D721Med (cell line): ENCODE measurements at places on chromosomes 7 and 10.

- no peak for DNase-seq
These were observed 20.1 kb downstream of the NXPH1 start for GRCh38 chr7:8453535-8453934.

- no peak for DNase-seq
These were observed 64.3 kb downstream of the INSIG1 start for GRCh38 chr7:155361947-155362346.

DNA sequence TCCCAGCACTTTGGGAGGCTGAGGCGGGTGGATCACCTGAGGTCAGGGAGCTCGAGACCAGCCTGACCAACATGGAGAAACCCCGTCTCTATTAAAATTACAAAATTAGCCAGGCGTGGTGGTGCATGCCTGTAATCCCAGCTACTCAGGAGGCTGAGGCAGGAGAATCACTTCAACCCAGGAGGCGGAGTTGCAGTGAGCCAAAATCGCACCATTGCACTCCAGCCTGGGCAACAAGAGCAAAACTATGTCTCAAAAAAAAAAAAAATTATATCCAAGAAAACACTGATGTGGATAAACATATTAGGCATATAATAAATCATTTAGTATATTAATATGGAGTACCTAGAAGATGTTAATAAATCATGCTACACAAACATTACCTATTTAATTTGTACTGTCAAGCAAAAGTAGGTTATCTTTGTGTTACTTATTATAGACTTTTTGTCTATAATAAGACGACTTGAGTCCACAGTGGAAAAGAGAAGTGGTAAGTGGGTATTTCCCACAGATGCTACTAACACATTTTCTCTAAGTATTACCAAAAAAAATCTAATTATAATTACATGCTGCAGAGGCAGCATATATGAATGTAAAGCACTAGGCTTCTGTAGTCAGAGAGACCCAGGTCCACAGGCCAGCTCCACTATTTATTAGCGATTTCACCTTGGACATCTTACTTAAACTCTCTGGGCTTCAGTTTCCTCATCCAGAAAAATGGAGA lies 34.5 kb downstream of the DNMBP start:
- no peak for DNase-seq

DNA sequence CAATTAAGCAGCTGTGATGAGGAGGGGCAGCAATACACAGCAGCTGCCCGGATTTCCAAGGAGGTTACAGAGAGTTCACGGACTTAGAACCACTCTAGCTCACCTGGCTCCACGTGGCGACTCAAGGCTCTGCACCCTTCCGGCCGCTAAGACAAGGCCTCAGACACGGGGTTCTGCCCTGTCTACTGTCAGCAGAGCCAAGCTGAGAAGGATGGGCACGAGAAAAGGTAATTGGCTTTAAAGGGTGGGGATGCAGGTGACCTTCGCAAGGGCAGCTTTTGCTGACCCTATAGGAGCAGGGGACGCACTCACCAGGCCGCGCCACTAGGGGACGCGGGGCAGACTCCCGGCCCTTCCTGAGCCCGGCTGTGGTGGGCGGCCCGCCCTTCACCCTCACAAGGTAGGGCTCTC lies 152.4 kb downstream of the KIF20B start:
- no peak for DNase-seq

DNA sequence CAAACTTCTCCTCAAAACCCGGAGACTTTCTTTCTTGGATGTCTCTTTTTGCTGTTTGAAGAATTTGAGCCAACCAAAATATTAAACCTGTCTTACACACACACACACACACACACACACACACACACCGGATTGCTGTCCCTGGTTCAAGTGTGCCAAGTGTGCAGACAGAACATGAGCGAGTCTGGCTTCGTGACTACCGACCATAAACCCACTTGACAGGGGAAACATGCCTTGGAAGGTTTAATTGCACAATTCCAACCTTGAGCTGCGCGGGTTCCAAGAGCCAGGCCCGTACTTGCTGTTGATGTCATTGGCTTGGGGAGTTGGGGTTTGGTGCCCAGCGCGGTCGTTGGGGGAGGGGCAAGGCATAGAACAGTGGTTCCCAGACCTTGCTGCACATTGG lies 1.7 kb downstream of the EGFR start:
- no peak for DNase-seq

DNA sequence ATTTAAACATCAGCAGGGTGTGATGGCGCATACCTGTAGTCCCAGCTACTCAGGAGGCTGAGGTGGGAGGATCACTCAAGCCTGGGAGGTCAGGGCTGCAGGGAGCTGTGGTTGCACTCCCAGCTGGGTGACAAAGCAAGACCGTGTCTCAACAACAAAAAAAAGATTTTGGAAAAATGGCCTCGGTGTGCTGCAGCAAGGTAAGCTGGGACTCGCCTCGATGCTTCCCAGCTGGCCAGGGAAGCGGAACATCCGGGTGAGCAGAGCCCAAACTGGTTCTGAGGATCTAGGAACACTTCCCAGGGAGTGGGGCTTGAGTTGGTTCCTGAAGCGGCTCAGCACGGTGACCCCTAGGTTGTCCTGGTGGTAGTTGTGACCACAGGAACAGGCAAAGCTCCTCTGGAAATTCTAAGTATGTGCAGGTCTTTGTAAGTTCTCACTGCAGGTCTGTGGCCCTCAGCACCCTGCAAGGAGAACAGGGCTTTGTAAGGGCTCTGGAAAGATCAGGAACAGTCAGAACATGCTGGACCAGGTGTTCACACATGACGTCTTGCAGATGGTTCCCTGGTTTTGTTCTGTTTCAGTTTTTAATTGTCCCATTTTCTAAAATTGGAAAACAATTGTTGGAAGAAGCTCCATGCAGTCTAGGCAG lies 38.6 kb upstream of the ZMIZ2 start:
- no peak for DNase-seq

DNA sequence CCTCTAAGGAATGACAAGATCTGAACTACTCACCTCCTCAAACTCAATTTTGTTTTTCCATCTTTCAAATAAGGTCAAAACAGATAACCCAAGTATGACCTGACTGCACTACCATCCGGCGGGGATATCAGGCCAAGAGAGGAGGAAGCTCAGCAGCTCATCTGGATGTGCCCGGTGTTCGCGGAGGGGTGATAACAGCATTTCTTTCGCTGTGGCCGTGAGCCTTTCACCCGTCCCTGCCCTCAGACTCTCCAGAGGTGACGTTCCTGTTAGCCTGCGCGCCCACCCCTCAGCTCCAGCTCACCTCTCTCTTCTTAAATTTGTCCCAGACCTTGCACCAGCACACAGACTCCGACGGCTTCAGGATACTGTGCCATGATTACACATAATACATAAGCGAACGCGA lies 526 bp downstream of the ZNF248 start:
- DNase-seq = no peak

DNA sequence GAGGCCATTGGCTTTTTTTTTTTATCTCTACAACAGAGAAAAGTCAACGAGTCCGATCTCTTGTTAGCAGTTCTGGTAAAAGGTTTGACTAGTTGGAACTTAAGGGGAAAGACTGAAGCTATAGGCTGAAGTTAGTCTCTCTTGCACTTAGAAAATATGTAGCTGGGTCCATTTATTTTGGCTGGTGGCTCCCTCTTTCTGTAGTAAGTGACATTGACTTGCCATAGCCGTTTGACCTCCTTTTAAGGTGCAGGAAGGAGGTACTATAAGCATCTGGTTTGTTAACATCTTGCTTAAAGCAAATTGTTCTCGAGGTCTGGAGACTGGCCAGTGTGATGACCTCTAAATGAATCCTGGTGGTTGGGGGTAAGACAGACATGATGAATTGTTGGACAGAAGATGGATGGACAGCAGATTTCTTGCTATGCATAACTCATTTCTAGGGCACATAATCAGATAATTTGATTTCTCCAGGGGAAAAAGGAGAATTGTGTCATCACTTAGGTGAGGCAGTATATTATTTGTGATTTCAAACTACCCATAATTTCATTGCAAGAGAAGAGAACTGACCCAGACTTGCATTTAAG lies 356.3 kb upstream of the GALNT17 start:
- no peak for DNase-seq

GRCh38 chr10:105925045-105925785 lies 1239.3 kb downstream of the SORCS1 start:
- no peak for DNase-seq

GRCh38 chr10:100282907-100283306 lies 3.6 kb downstream of the BLOC1S2 start:
- no peak for DNase-seq

DNA sequence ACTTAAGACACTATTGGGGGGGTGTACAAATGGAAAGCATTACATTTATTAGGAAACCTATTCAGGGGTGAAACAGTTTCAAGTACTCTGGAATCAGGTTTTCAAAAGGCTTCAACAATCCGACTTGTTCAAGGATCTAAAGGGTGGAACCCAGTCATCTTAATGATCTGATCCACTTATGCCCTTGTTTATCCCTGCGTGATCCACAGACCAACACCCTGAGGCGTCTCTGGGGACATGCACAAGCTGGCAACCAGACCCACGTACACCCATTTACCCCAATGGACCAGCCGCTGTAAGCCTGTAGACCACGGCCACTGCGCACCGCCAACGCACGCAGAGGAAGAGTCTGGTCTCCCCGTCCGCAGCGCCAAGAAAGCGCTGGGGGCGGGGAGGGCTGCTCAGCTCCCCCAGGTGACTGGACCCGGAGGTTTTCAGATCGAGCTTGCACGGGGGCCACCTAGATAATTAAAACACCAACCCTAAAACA lies 13.4 kb downstream of the HNRNPF start:
- DNase-seq = no peak

DNA sequence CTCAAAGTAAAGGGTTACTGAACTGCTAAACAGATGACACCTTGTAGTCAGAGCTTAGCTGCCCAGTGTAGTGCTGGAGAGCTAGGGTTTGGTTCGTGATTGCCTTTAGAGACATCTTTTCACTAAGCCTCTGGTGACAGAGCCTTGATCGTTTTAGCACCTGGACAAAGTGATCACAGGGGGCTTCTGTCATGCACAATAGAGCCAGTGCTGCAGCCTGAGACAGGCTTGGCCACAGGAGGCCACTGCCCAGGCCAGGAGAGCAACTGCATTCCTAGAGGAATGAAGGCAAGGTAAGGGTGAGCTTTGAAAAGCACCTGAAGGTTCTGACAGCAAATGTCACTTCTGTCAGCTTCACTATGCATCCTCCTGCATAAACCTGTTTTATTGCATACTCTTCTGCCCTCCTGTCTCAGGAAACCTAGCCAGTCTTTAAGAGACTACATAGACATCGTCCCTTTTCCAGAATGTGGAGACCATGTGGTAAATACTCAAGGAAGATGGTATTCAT lies 122.9 kb downstream of the NPY start:
- no peak for DNase-seq

GRCh38 chr7:91083855-91084644 lies 180.2 kb upstream of the FZD1 start:
- DNase-seq = no peak
